Gastroesophageal sphincter (tissue), 4 donors: ENCODE measurements at places on chromosomes 6 and 20.

- no peak for ATAC-seq
Observed at GRCh38 chr6:99458319-99458718, 33.2 kb upstream of the PNISR start.

GRCh38 chr6:18177286-18177965 is 22.2 kb downstream of the KDM1B start:
- ATAC-seq, result no peak

DNA sequence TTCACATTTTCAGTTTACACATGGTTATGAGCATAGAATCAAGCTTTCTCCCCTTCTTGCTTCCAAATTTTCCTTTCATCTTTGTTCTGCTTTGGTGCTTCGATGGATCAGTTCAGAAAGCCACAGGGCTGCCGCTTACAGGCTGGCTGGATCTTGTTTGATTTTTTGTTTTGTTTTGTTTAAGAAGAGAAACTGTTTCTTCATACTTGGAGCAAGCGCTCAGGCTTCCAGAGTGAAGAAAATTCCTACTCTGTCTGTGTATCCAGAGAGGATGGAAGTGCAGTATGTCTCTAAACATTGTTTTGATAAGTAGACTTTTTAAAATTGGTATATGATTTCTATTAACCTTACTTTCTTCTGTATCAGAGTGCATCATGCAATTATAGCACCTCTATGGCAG is 66.9 kb downstream of the ARID1B start:
- no peak for ATAC-seq

DNA sequence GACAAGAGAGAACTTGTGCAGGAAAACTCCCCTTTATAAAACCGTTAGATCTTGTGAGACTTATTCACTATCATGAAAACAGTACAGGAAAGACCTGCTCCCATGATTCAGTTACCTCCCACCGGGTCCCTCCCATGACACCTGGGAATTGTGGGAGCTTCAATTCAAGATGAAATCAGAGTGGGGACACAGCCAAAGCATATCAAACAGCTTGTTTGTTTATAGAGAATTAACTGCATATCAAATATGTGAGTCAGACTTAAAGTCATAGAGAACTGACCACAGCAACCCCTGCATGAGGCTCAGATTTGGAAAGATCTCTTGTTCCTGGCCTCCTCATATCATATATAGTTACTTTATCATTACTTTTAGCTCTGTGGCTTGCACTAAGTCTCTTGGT is 29.1 kb upstream of the HDAC2 start:
- ATAC-seq, result no peak

- no peak for ATAC-seq
Observed at GRCh38 chr6:168117942-168118341, 38.9 kb upstream of the FRMD1 start.

DNA sequence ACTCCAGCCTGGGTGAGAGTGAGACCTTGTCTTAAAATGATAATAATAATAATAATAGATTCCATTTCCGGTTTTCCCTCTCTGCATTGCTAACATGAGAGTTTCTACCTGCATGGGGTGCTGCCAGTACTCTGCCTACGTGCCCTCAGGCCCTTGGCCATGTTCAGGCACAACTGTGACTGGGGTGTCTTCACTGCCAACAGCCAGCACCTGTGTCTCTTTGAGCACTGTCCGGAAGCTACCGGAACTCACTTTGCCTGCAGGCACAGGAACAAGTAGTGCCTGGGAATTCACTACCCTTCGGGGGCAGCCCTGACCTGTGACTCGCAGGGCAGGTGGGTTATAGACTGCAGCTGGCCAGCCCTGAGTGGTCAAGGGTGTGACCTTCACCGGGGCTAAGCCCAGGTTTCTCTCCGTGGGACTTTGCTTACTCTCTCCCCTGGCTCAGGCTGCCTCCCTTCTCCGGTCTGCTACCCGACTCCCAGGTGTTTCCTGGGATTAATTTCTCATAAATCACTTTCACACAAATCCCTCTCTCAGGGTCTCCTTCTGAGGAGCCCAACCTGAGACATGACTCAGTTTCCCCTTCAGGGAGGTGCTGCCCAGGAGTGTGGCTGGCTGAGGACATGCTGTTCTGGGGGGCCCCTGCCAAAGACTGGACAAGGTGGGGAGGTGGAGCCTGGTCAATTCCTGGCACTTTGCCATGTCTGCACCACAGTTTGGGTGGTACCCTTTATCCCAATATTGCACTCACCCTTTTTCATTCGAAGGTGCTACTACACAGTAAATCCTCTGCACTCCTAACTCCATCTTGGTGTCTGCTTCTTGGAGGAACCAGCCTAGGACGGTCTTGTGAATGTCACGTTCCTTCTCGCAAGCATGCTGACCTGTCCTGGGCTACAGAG is 79.5 kb upstream of the RALGAPA2 start:
- no peak for ATAC-seq

GRCh38 chr6:110389689-110390382 is 25.5 kb downstream of the DDO start:
- no peak for ATAC-seq

- no peak for ATAC-seq
Observed at GRCh38 chr6:43426928-43427405, 374 bp upstream of the ABCC10 start.
